ENCODE measurements at places on chromosomes 4 and X. TPM values are rescaled to one million over a fixed set of nuclear protein-coding genes. Genes with fewer than 3 reads are reported as not detected.

The VGLL1 gene
- not detected for total RNA-seq

The FGFBP2 gene
- total RNA-seq: not detected

The DCHS2 gene
- total RNA-seq: 1.0 TPM

The PLXNB3 gene
- not detected for total RNA-seq

The MAGEC3 gene
- not detected for total RNA-seq

The CLDN34 gene
- not detected for total RNA-seq

The POF1B gene
- not detected for total RNA-seq

The PGAM4 gene
- total RNA-seq: 0.28 TPM

The CFAP47 gene
- total RNA-seq: 0.07 TPM

The TLL1 gene
- 0.31 TPM for total RNA-seq

The AVPR2 gene
- not detected for total RNA-seq

The SOD3 gene
- total RNA-seq: 0.07 TPM

The GPR119 gene
- not detected for total RNA-seq

The FREM3 gene
- total RNA-seq: not detected

The SPANXC gene
- not detected for total RNA-seq

The CYSLTR1 gene
- total RNA-seq: not detected

The SPATA18 gene
- 0.10 TPM for total RNA-seq

The EVC gene
- total RNA-seq: 4.5 TPM

The ARHGAP36 gene
- total RNA-seq: 0.30 TPM

The GPRASP2 gene
- 20.8 TPM for total RNA-seq

The C4orf36 gene
- not detected for total RNA-seq

The C4orf51 gene
- total RNA-seq: 17.9 TPM

The XAGE1B gene
- not detected for total RNA-seq

The SPANXA1 gene
- total RNA-seq: not detected

The PPP2R2C gene
- 7.2 TPM for total RNA-seq

The SMIM10 gene
- total RNA-seq: 3.0 TPM

The PLP2 gene
- 1.5 TPM for total RNA-seq

The PDGFC gene
- total RNA-seq: 5.1 TPM

The FATE1 gene
- total RNA-seq: not detected

The CXorf38 gene
- total RNA-seq: 11.7 TPM

The TDO2 gene
- not detected for total RNA-seq

The SYNPO2 gene
- 0.41 TPM for total RNA-seq

The SLC9B2 gene
- total RNA-seq: 2.0 TPM

The XPNPEP2 gene
- 0.10 TPM for total RNA-seq

The STBD1 gene
- total RNA-seq: 1.6 TPM

The KLHL34 gene
- not detected for total RNA-seq

The TENM3 gene
- 83.5 TPM for total RNA-seq

The BRS3 gene
- total RNA-seq: not detected

The HSFX4 gene
- not detected for total RNA-seq

The BTK gene
- total RNA-seq: 0.07 TPM

The TMPRSS11F gene
- not detected for total RNA-seq

The HSFX3 gene
- total RNA-seq: not detected

The TTC29 gene
- total RNA-seq: not detected

The RNF128 gene
- 1.0 TPM for total RNA-seq

The FAAH2 gene
- total RNA-seq: 7.5 TPM

The SCRG1 gene
- not detected for total RNA-seq

The NWD2 gene
- not detected for total RNA-seq

The CCNA2 gene
- total RNA-seq: 171 TPM

The SYTL5 gene
- 0.11 TPM for total RNA-seq

The BMPR1B gene
- total RNA-seq: 0.33 TPM

The PCDH11X gene
- 47.7 TPM for total RNA-seq

The GDI1 gene
- 143 TPM for total RNA-seq
